Endothelial cell of umbilical vein (primary cell): ENCODE measurements at places on chromosomes 2 and 18. TPM values are rescaled to one million over a fixed set of nuclear protein-coding genes. Genes with fewer than 3 reads are reported as not detected.

The AQP12A gene
- total RNA-seq: not detected in 2 replicates

The NPPC gene
- total RNA-seq: not detected in 2 replicates

The FHOD3 gene
- 0.58 and 1.5 TPM in 2 replicates for total RNA-seq

The PAX8 gene
- total RNA-seq: 0.22 and 0.28 TPM in 2 replicates

The ZNF396 gene
- total RNA-seq: 0.44 and 0.72 TPM in 2 replicates

The TUBB6 gene
- total RNA-seq: 440 and 449 TPM in 2 replicates

The RTTN gene
- total RNA-seq: 16.7 and 17.4 TPM in 2 replicates

The SCYGR4 gene
- not detected in 2 replicates for total RNA-seq

The CYS1 gene
- 0.25 TPM in 1 of 2 replicates, not detected in the other for total RNA-seq

The SRBD1 gene
- total RNA-seq: 12.5 and 12.9 TPM in 2 replicates
